ENCODE measurements at places on chromosomes 2 and 18.

- DNase-seq, result no peak
These were observed 654 bp downstream of the COMMD1 start for GRCh38 chr2:61906186-61906470.

GRCh38 chr18:42025974-42026625, 71.1 kb downstream of the PIK3C3 start:
- DNase-seq, result no peak

GRCh38 chr18:41642756-41643155, 312.3 kb upstream of the PIK3C3 start:
- no peak for DNase-seq

- no peak for DNase-seq
These were observed 88.1 kb upstream of the SEC11C start for GRCh38 chr18:59051470-59052165.

- DNase-seq, result no peak
These were observed 254.0 kb downstream of the CYP26B1 start for GRCh38 chr2:71893646-71894045.

DNA sequence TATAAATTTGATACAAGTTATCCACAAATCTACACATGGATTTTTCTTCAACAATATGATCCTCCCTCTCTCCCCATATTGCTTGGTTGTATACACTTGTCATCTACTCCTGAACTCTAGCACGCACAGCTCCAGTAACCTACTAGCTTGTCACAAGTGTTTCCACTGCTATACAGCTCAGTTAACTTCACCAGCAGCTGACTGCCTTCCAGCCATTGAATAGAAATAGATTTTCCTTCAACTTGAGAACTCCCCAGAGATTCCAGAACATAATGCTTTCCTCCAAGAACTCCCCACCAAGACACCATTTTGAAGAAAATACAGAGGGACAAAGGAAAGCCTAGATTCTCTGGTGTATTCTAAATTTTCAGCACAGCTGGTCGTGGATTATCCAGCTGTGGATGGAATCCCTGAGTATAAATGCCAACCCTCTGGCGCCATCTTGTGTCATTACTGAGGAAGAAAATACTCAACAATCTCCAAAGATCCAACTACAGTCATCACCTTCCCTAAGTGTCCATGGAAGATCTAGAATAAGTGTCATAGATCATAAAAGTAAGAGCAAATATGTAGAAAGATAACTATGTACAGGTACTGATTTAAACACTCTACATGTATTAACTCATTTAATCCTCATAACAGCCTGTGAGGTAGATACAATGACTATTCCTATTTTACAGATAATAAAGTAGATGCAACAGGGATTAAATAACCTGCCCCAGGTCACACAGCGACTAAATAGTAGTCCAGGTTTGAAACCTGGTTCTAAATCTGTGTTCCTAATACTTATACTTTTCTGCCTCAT, 156.7 kb downstream of the ARHGAP28 start:
- DNase-seq, result peak; percentile 62

DNA sequence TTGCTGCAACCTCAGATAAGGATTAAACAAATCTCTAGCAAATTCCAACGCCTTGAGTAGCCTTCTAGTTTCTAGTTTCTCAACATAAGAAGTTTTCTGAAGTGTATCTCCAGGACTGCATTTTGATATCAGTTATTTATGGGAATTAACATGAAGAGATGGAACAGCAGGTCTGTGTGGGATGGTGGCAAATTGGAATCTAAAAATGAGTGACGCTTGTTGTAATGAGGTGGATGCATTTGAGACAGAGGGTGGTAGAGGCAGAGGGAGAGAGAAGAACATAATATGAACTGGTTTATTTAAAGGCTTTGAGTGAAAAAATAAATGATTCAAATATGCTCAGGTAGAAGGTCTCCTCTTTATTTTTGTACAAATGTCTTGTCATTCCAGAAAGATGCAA, 446.8 kb upstream of the GCFC2 start:
- DNase-seq, result no peak

DNA sequence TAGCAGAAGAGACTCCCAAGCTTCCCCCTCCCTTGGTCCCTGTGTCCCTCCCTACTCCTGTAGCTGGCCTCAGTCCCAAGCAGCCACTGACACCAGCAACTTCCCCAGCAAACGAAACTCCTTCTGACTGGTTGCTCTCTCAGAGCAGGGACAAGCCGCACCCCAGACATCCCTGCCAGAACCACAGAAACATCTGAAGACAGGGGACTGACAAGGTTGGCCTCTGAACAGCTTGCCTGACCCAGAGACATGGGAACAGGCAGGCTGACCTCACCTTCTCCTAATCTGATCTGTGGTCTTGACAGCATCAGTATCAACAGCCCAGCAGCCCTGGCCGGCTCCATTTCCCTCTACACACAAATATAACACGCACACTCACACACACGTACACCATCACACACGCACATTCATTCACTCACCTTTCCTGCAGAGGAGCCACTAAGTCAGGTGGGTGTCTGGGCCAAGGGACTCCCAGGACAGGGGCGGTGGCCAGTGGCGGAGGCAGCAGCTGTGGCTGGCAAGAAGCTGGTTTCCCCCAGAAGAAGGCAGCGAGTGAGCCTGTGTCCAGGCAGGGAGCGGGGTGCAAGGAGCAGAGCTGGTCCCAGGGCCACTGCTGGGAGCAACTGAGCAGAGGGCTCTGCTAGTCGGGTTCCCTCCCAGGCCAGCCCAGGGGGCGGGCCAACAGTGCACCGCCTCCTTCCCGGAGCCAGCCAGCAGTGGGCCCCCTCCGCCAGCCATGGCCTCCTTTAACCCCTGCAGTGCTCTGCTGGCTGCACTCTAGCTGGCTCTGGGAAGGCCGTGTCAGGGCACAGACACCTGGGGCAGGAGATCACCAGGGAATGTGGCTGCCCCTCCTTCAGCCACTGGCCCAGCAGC, 59.1 kb downstream of the TNS1 start:
- DNase-seq, result peak; percentile 92

DNA sequence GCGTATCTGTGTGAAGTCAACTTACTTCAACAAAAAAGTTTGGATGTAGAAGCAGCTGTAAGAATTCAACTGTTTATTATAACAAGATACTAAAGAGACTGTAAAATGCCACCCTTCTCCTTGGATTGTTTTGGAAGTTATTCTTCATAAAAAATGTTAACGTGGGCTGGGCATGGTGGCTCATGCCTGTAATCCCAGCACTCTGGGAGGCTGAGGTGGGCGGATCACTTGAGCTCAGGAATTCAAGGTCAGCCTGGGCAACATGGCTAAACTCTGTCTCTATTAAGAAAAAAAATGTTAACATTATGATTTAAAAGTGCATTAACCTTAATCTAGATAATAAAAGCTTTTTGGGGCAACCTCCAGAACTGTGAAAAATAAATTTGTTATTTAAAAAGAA, 7.7 kb downstream of the CIAO1 start:
- no peak for DNase-seq

DNA sequence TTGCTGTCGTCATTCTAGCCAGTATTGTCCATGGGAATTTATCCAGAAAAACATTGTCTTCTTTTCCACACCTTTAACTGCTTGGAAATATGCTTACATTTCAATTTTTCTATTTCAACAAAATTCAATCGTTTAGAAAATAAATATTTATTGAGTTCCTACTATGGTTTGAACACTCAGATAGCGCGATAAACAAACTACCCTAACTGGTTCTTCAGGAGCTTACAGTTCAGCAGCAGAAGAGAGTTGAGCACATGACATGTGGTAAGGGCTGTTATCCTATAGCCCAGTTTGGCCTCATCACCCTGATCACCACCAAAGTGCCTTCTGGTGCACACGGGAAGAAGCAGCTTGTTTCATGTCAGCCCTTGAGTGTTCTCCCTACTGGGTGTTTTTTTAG, 375.2 kb upstream of the SMIM21 start:
- DNase-seq, result no peak

DNA sequence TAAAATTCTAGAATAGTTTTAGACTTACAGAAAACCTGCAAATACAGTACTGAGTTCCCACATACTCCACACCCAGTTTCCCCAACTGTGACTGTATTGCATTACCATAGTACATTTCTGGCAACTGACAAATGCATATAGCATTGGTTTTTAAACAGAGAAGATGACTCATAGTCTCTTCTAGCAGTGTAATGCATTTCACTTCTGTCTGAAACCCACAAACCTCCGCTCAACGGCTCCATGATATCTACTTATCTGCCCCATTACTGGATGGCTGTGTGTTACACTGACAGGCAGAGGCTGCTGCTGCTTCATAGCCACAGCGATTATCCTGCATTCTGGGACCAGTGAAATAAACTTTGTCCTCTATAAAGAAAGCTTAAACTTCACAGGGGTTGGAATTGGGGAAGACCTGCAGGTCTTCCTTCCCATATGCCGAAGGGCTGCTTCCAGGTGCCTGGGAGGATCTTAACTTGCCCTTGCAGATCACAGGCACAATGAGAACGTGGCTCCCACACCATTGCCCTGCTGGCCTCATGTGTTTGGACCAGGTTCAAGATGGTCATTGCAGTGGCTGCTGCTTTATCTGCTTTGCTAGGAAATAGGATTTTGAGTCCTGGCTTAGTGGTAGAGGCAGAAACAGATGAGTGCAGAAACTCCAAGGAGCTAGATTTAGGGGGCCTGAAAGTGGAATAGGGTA, 742.6 kb upstream of the HS6ST1 start:
- no peak for DNase-seq

- DNase-seq, result no peak
These were observed 510.3 kb upstream of the CHAC2 start for GRCh38 chr2:53257287-53257686.

GRCh38 chr2:234548695-234549420, 52.0 kb upstream of the ARL4C start:
- peak; percentile 58 for DNase-seq

- DNase-seq, result no peak
These were observed 230.6 kb upstream of the EPAS1 start for GRCh38 chr2:46066601-46067000.

DNA sequence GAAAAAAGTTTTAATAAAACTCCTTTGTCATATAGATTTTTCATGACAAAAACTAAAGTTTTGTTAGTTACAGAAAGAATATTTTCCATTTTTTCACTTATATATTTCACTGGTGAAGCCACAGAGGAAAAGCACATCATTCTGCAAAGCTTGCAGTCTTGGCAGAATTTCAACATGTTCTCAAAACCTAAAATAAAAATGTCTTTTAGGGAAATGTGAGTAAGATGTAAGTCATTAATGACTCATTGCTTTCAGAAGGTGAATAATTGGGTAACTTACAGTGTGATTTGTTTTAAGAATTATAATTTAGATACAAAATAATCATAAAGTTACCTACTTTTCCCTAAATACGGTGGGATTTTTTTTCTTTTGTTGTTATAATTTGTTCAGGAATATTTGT, 43.4 kb upstream of the TNFRSF11A start:
- peak; percentile 9 for DNase-seq

- DNase-seq, result no peak
These were observed 91.6 kb upstream of the TTC39C start for GRCh38 chr18:23922939-23923338.

- no peak for DNase-seq
These were observed 37.6 kb upstream of the B3GNT7 start for GRCh38 chr2:231357931-231358330.

GRCh38 chr2:217695033-217695520, 307.7 kb downstream of the TNS1 start:
- DNase-seq, result peak; percentile 78

GRCh38 chr2:78115291-78115690, 593.1 kb upstream of the LRRTM4 start:
- no peak for DNase-seq

GRCh38 chr2:16487686-16488085, 177.9 kb downstream of the CYRIA start:
- DNase-seq, result no peak

DNA sequence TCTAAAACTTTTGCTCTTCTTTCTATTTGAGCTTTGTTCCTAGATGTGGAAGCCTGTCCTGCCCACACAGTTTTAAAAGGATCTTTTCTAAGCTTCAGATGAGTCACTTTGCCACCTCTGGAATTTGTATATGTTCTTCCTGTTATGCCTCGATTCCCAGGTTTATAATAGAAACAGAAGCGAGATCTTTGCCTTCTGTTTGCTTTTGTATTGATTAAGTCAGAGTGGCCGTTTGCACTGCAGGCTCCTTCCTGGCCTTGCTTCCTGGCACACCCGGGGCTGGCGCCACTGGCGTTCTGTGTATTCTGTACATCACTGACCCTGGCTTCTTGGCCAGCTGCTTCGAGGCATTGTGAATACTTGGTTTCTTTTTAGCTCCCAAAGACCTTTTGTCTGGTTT, 91.8 kb downstream of the MTCL1 start:
- DNase-seq, result no peak

GRCh38 chr2:23441414-23441813, 56.4 kb downstream of the KLHL29 start:
- no peak for DNase-seq

DNA sequence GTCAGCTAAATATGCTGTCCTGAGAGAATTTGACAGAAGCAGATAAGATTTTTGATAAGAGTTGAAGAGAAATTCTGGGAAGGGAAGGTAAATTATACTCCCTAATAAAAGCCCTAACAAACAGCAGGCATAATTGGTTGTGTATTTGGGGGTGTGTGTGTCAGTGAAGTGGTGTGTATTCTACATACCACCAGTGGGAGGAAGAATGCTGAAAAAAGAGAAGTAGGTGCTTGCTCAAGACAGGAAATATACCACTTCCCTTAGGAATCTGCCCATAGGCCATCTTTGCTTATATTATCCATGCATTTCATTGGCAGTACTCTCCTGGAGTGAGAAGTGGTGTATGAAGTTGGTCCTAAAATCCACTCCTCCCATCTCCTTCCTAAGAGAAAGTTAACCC, 76.2 kb downstream of the FMNL2 start:
- no peak for DNase-seq

DNA sequence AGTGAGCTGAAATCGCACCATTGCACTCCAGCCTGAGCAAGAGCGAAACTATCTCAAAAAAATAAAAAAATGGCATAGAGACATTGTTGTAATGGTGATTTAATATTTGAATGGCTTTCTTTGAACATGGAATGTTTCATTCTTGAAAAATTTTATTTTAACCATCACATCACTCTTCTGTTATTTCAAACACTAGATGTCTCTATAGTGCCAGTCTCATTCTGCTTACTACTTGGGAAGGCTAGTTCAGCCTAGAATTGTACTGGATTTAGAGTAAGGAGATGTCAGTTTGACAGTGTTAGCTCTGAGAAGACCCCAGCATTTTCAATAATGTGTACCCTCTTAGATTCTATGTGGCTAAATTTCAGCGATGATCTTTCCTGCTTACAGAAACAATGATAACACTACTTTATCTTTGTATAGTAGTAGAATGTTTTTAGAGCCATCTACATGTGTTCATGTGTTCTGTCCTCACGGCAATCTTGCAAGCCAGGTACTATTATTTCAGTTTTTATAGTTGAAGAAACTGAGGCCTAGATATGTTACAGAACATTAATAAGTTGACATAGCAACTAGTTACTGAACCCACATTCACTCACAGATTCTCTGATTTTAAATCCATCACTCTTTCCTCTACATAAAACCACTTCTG, 142.9 kb upstream of the ZSWIM2 start:
- DNase-seq, result no peak

DNA sequence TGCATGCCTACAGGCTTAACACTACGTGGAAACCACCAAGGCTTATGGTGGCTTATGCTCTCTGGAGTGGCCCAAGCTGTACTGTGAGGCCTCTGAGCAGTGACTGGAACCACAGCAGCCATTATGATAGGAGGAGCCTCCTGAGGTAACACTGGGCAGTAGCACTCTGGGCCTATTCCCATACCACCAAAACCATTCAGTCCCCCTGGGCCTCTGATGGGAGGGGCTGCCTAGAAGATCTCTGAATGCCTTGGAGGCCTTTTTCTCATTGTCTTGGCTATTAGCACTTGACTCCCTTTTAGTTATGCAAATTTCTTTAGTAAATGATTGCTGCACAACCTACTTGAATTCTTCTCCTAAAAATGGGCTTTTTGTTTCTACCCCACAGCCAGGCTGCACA, 985.0 kb downstream of the DPP10 start:
- DNase-seq, result no peak
